ENCODE measurements at places on chromosomes 1 and 21. TPM values are rescaled to one million over a fixed set of nuclear protein-coding genes. Genes with fewer than 3 reads are reported as not detected.

- DNase-seq = no peak
These were observed 74.4 kb upstream of the ZC3H12A start for GRCh38 chr1:37399830-37400464.

- no peak for DNase-seq
These were observed 21.0 kb downstream of the ANGPTL1 start for GRCh38 chr1:178849918-178850317.

DNA sequence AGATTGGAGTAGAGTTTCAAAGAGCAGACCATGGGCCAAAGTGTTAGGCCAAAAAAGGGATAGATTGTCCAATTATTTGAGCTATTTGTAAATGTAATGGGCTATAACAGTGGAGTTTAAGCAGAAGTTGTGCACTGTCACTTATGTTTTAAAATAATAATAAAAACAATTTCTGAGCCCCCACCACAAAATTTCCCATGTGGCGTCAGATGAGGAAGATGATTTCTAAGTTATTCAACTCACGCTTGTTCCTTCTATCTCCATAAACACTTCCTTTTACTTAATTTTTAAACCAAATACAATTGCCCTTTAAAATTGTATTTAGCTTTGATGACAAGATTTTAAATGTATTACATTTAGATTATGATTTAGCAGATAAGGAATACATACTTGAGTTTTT, 330.0 kb downstream of the PTPRC start:
- no peak for DNase-seq

DNA sequence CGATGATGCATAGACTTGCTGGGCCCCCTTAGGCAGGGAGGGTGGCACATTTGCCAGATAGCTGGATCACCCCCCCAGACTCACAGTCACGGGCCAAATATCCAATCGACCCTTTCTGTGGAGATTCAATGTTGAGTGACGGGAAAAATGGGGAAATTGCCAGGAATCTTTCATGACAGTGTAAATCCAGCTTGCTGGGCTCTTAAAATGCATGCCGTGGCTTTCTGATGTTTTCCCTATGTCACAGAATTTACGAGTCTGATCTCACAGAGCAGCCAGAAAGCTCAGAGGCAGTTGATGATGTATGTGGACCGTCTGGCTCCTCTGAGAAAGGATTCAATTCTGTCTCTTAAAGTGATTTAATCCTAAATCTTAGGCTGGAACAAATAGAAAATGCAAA, 150.1 kb upstream of the ZNF644 start:
- DNase-seq = no peak

DNA sequence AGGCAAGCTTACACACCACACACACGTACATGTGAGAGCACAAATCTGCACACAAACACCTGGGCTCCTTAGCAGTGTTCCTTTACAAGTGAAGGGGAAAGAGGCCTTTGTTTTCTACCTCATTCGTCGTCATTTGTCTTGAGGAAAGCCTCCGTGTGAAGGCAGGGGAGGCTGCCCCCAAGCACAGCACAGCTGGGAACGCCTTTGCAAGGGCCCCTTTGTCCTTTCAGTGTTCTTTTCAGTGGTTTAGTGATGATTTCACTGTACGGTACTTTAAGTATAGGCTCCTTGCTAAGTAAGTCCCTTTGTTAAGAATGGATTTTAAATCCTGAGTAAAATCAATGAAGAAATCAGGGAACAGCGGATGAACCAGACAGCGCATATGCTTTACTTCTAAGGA, 94.1 kb downstream of the PGBD5 start:
- no peak for DNase-seq

GRCh38 chr21:46618738-46619379, 14.0 kb upstream of the S100B start:
- no peak for DNase-seq

DNA sequence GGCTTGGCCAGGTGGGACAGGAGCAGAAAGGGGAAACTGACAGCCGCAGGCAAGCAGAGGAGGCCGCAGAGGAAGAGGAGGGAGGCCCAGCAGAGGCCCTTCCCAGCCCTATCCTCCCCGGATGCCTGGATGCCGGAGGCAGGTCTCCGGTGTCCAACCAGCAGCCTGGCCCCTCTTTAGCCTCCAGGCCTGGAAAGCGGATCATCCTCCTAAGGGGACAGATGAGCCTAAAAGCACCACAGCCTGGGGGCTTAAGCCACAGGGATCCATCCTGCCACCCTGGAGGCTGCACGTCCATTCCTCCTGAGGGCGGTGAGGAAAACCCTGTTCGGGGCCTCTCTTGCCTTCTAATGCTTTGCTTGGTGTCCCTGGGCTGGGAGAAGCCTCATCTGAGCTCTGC, 334.1 kb upstream of the VAMP3 start:
- DNase-seq = no peak

DNA sequence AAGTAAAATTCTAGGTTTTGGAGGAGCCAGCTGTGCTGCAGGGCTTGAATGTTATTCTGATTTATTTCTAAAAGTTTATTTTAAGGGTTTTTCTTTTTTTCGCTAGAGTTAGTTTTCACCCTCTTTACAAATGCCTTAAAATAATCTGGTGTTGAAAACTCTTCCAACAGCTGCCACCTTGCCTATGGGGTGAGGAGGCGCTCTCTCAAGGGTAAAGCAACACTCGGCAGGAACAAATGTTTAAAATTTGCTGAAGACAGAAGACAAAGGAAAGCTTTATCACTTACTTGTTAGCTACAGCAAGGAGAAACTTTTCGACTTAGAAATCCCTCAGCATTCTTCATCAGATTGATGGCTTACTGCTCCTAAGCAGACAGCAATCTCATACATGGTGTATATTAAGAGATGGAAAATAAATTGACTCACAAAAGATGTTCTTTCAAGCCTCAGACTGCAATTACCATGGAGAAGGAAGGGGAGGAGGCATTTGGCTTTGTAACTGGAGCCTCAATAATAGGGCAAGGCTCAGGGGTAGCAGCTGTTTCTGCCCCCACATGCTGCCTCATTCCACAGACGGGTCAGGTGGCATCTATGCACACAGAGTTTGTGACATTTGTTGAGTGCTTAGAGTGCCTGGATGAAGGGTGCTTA, 79.8 kb upstream of the RALGPS2 start:
- no peak for DNase-seq

- no peak for DNase-seq
These were observed 69.3 kb downstream of the SPAG17 start for GRCh38 chr1:118115567-118116295.

GRCh38 chr1:194225821-194226220, 1039.4 kb upstream of the B3GALT2 start:
- no peak for DNase-seq

DNA sequence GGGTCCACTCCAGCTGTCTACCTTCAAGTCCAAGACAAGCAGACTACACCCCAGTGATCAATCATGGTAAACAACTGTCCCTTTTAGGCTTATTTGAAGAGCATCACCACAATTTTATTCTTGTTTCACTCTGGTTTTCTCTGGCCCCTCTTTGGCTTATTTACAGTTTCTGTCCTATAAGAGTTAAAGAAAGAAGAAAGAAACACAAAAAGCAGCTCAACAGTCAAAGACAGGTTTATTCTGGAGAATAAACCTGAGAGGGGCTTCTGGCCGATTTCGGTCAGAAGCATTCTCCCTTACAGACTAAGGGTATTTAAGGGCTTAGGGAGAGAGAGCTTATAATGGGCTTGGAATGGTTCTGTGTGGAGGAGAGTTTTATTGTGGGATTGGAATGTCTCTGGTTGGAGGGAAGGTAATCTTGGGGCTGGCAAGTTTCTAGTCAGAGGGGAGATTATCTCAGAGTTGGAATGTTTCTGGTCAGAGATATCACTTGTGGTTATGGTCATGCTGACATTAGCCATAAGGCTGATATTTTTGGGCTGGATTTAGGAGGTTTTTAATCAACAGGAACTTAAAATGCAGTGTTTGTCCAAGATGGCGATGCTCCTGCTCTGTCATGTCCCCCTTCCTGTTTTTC, 161.0 kb downstream of the URB2 start:
- no peak for DNase-seq

GRCh38 chr1:245888809-245889208, 618.3 kb downstream of the SMYD3 start:
- DNase-seq = no peak

- no peak for DNase-seq
These were observed 526.7 kb upstream of the ADAMTS5 start for GRCh38 chr21:27493542-27493941.

GRCh38 chr1:19954059-19954458, 25.4 kb downstream of the PLA2G2A start:
- DNase-seq = no peak

GRCh38 chr1:166114419-166114818, 52.4 kb downstream of the FAM78B start:
- DNase-seq = no peak

DNA sequence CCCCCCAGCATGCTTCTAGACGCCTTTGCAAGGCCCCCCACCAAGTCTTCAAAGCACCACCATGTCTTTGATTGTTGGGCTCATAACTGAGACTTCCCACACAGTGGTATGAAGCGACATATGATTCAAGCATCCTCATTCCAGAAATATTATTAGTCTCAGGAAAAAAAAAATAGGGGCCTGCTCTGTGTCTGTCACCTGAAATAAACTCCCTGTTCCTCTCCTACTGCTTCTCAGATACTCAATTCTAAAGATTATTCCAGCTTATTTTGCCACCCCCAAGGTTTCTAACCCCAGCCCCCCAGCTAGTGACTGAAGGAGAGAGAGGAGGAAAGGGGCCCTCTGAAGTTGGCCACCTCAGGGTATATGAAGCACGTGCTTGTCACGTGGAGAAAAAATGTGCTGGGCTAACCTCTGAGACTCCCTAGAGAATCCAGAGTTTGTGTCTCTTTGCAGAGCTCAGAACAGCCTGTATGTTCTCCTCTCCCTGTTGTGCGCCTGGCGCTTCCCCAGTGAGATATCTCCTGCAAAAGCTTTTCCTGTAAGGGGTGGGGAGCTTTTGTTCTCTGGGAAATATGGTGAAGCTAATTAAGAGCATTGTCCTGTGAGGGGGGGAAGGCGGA, 35.9 kb upstream of the RASAL2 start:
- DNase-seq = peak; percentile 80

GRCh38 chr21:46545363-46545762, 59.5 kb downstream of the S100B start:
- peak; percentile 34 for DNase-seq

DNA sequence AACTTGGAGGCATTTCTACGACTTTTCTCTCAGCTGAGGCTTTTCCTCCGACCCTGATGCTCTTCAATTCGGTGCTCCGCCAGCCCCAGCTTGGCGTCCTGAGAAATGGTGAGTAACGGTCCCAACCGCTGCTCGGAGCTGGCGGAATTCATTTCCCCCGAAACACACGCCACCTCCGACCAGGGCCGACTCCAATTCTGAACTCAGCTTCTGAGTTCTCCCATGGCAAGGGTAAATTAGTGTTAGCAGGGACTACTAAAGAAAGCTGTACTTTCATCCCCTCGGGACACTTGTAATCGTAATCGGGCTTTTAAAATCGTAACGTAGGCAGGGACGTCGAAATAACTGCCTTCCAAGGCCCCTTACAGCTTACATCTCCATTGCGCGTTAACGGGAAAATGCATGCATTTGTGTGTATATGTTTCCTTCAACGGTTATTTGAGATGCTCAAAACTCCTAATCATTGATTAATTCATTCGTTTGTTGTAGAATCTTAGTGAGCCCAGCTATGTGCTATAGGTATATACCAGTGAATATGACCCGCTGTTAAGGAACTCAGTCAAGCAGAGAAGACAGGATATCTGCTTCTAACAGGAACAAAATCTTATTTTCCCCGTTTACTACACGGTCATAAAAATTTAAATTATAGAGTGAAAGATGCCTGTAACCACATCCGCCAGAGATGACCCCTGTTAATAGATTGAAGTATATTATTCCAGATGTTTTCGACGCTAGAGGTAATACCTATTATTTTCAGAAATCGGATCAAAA, 472 bp downstream of the DTL start:
- no peak for DNase-seq

GRCh38 chr1:224959115-224959514, 29.6 kb downstream of the DNAH14 start:
- DNase-seq = no peak

GRCh38 chr1:47443530-47444296, 5.9 kb downstream of the FOXD2 start:
- DNase-seq = no peak

GRCh38 chr21:15659753-15660422, 69.9 kb upstream of the USP25 start:
- DNase-seq = no peak

DNA sequence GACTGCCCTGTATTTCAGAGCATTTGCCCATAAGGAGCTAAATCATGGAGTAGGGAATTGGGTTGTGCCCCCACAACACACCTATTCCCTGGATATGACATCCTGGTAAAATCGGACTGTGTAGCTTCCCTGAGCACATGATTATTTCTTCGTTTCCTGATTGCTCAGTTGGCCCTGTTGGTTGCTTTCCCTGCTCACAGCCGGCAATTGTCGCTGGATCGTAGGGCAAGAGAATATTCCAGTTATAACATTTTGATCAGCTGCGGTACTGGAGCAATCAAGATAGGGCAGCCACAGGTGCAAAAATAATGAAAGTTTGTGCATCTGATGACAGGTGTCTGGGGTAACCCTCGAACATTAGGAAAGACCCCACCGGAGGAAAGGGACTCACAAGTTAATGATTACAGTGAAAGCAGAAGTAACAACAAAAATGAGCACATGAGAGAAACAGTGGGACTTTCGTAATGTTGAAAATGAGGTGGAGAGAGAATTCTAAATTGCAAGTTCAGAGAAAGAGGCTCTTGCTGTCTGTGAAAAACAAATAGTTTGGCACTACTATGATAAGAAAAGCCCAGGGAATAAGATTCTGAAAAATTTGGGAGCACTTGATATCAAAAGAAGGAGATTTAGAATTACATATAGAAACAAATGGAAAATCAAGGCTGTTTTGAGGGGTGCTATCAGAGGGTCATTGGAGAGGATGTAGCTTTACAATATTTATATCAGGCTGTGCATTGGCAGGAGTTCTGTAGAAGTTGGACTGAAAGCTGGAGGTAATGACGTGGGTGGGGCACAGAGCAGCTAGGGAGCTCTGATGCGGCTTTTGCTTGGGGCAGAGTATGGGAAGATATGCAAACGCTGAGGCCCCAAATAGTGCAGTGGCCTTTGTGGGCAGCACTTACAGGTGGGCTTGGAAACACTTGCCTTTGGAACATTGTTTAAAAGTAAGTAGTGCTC, at the start of gene MAB21L3:
Gene MAB21L3, plus strand, starts transcription at position 833 of the 957 bp plus-strand sequence. CDS start 1,217 bp downstream, outside the sequence.
- no peak for DNase-seq

DNA sequence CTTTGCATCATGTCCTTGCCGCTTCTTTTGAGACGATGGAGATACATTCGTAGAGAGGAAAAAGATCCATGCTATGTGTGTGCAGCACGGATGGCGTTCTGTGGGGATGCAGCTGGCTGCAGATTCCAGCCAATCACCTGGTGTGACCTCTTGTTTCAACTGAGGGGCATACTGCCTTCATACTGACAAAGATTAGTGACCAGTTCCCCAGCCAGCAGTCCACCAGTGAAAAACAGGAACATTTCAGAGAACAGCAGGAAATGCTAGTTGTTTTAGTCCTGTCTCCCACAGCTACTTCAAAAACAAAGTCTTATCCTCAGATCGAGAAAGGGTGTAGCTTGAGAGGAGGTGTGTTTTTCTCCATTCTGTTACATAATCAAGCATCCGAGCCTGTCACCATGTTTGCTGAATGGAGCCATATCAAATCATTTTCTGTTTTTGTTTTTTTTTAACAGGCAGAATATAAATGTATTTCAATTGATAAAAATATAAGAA, 255.7 kb upstream of the FMN2 start:
- no peak for DNase-seq

Gene PTPN7
- total RNA-seq = not detected

Gene SLAMF7
- total RNA-seq = 0.16 TPM

Gene ARHGEF16
- total RNA-seq = 0.41 TPM

Gene MRPS21
- total RNA-seq = 61.9 TPM

Gene OR2T2
- total RNA-seq = not detected

Gene S100A7
- total RNA-seq = not detected

Gene CYP4Z1
- total RNA-seq = 1.8 TPM

Gene PSMD4
- total RNA-seq = 194 TPM

Gene HSF2BP
- 0.16 TPM for total RNA-seq
